ENCODE measurements at places on chromosomes 6 and 20. TPM values are rescaled to one million over a fixed set of nuclear protein-coding genes. Genes with fewer than 3 reads are reported as not detected.

Gene CTAGE9
- total RNA-seq, result not detected

Gene HEY2
- 1.0 TPM for total RNA-seq

Gene MUC21
- total RNA-seq, result not detected

Gene RSPH4A
- 0.72 TPM for total RNA-seq

Gene BACH2
- total RNA-seq, result 17.5 TPM

Gene SOBP
- 4.7 TPM for total RNA-seq

Gene NRSN1
- total RNA-seq, result not detected

Gene FERMT1
- total RNA-seq, result 10.9 TPM

Gene HTR1E
- total RNA-seq, result not detected

DNA sequence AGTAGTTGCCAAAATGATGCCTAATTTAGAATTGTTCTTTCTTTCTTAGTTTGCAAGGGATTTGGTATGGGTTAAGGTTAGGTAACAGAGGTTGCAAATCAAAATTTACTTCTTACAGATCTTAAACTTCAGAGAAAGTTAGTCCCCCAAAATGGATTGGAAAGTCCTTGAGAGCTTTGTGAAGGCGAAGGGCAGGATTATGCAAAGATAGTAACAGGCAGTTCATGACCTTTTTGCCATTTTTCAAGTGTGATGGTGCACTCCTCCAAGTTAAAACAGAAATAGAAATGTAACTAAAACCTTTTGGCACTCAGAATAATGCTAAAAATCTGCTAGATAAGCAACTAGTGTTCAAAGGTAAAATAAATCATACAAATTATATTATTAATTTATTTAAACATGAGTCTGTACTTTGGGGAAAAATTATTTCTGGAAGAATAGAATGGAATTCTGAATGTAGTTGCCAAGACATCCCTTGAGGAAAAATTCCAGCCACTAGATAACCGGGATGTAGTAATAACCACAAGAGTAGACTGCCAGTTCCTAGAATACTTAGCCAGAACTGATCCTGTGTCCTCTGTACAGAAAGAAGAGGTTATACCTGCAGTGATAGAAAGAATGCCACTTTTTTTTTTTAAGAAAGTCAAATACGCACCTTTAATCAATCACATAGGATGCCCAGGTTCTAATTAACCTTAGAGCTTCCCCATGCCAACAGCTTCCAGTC, 31.8 kb upstream of the DAAM2 start:
- DNase-seq, result peak; percentile 10

DNA sequence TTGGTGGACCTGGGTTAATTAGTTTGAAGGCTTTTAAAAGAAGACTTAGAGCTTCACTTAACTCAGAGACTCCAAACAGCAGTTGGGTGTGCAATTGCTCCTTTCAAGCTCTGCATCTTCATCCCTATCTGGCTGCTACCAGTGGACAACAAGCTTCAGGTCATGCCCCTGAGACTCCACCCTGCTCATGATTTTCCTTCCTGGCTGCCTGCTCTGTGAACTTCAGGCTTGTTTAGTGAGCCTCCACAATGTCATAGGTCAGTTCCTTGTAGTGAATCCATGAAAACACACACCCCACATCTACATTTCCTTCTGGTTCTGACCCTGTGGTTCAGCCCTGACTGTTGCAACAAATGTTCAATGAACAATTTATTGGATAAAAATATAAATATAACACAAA, 61.1 kb upstream of the MARCKS start:
- DNase-seq, result no peak

DNA sequence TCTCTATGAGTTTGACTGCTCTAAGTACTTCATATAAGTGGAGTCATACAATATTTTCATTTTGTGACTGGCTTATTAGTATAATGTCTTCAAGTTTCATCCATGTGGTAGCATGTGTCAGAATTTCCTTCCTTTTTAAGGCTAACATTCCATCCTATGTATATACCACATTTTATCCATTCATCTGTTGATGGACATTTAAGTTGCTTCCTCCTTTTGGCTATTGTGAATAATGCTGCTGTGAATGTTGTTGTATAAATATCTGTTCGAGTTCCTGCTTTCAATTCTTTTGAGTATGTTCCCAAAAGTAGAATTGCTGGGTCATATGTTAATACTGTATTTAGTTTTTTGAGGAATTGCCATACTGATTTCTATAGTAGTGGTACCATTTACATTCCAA, 79.5 kb downstream of the PTPRA start:
- DNase-seq, result no peak

DNA sequence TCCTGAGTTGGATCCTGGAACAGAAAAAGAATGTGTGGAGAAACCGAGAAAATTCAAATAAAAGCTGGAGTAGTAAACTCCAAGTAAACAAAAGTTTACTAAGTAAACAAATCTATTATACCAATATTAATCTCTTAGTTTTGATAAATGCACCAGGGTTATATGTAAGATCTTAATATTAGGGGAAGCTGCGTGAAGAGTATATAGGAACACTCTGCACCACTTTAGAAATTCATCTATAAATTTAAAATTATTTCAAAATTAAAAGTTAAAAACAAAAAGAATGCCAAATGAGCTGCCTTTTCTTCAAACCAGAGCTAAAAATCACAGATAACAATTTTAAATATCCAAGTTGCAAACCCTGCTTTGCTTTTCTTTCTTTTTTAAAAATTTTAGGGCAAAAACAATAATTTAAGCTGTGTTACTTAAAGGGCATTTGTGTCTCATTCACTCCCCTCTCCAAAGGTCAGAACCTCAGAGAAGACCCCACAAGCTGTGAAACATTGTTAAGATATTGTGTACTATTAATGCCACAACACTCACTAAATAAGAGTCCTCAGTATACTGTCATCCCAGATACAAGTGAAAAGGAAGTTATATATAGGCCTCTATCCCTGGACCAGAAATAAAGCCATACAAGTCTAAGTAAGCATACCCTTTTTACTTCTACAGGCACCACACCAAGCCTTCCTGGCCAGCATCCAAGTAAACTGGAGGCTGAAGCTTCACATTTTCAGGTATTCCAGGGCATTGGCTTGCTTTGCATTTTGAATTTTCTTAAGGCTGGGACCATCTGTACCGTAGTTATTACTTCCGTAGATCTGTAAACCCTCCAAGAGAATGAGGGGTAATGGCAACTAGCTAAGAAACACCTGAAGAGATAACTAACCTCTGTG, 7.0 kb downstream of the DNAAF9 start:
- no peak for DNase-seq

DNA sequence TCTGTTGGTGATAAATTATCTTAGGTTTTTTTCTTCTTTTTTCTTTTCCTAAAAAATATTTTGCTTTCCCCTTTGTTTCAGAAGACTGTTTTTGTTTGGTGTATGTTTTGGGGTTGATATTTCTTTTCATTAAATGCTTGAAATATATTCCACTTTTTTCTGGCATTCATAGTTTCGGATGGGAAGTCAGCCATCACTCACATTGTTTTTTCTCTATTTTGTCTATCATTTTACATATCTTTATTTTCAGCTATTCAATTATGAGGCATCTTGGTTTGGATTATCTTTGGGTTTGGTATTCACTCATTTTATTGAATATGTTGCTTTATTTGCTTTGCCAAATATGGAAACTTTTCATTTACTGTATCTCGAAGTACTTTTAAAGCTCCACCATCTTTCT, 600.5 kb upstream of the EYS start:
- no peak for DNase-seq

- no peak for DNase-seq
These were observed 46.2 kb downstream of the RPP40 start for GRCh38 chr6:4957521-4958231.

DNA sequence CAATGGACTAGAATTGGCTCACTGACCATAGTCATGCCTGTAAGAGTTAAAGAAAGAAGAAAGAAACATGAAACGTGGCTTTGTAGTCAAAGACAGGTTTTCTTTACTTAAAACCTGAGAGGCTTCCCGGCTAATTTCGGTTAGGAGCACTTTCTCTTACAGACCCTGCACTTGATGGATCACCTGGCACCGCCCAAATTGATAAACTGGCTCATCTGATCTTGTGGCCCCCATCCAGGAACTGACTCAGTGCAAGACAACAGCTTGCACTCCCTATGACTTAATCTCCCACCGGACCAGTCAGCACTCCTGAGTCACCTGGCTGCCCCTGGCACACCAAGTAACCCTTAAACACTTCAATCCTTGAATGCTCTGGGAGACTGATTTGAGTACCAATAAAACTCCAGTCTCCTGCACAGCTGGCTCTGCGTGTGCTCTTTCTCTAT, 12.3 kb downstream of the TMEM14B start:
- peak; percentile 94 for DNase-seq

- DNase-seq, result no peak
These were observed 77.8 kb downstream of the JAG1 start for GRCh38 chr20:10595985-10596384.

- DNase-seq, result peak; percentile 41
These were observed 8.6 kb upstream of the BTNL2 start for GRCh38 chr6:32415521-32416019.

DNA sequence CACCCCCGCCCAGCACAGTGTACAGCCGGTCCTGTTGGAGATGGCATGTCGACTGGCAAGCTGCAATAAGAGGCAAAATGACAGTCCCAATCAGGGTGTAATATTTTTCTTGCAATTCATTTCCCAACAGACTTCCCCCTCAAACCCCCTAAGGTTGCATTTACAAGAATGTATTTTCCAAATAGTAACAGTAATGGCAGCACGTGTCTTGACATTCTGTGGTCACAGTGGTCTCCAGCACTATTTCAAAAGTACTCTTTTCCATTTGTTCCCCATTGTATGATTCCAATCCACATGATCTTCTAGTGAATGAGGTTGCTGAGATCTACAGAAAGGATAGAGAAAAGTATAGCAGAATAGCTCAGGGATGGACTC, 97.8 kb upstream of the CARMIL1 start:
- DNase-seq, result no peak

DNA sequence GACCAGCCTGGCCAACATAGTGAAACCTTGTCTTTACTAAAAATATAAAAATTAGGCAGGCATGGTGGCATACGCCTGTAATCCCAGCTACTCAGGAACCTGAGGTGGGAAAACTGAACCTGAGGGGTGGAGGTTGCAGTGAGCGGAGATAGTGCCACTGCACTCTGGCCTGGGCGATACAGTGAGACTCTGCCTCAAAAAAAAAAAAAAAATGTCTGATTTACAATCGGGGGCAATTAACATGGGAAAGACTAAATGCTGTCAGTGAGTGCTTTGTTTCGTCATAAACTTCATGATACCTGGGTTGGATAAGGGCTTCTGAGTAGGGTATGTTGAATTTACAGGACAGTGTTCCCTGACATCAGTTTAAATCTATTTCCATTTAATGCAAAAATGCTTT, 8.0 kb upstream of the SH3BGRL2 start:
- DNase-seq, result no peak

DNA sequence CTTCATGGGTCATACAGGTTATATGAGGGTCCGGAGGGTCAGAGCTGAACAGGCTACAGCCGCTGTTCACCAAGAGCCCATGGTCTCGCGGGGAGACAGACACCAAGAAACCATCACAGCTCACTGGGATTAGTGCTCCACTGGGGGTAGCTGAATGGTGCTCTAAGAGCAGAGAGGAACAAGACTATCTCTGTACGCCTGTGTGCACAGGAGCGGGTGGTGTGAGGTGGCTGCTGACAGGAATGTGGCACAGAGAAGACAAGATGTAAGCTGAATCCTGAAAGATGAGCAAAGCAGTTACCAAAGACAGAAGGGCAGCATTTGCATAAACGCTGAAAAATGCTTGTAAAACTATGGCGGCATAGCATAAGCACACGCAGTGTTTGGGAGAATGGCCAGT, 139.1 kb downstream of the GMPR start:
- no peak for DNase-seq

DNA sequence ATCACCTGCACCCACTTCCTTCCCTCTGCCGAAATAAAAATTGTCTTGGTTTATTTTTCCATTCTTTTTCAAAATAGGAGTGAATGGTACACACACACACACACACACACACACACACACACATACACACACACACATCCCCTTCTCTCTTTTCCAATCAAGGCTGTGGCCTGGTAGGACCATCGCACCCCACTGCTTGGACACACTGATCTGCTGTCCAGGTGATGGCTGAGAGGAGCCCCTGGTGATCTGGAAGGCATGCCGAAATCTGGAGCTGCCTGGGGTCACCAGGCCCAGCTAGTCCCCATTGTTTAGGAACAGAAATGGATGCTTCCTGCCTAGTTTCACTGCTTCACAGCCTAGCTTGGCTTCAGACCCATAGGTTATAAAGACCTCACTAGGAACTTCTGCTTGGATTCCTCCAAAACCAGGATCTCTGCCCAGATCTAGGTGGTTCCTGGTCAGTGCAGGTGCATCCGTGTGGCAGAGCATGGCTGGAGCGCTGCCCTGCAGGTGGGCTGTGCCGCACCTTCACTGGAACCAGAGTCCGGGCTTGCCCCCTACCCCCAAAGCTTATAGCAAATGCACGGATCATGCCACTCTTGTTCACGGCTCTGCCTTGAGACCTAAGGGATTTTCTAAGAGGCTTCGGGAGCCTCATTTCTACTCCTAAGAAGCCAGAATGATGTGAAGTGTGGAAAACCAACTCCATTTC, 42.9 kb upstream of the DACT2 start:
- DNase-seq, result no peak

- no peak for DNase-seq
These were observed 10.7 kb downstream of the ANKRD6 start for GRCh38 chr6:89443658-89444057.

GRCh38 chr20:9119776-9120175, 50.9 kb downstream of the PLCB4 start:
- no peak for DNase-seq

DNA sequence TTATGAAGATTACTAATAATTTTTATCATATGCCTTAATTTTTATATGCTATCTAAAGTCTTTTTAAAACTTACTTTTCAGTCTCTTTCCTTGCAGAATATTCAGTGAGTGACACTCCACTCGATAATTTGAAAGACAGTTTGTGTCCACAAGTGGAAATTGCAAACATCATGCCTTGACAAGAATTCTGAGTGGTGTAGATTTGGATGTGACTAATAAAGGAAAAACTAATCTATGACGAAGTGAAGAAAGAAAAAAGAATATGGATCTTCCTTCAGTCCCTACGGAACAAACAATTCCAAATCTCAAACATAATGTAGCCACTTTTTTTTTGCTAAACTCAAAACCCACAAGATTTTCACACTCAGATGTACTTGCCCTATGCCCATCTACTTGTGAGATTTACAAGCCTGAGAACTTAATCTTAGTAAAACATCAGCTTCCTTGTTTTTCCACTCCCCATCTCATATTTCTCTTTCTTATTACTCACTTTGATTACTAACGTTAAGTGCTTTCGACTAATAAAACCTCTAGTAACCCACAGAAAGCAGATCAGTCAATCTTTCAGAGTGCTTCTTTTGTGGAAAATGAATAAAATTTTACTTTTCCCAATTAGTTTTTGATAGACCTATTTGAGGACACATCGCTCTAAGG, 1155.8 kb downstream of the GRIK2 start:
- DNase-seq, result no peak
